ENCODE measurements at places on chromosomes 6 and 20. TPM values are rescaled to one million over a fixed set of nuclear protein-coding genes. Genes with fewer than 3 reads are reported as not detected.

DNA sequence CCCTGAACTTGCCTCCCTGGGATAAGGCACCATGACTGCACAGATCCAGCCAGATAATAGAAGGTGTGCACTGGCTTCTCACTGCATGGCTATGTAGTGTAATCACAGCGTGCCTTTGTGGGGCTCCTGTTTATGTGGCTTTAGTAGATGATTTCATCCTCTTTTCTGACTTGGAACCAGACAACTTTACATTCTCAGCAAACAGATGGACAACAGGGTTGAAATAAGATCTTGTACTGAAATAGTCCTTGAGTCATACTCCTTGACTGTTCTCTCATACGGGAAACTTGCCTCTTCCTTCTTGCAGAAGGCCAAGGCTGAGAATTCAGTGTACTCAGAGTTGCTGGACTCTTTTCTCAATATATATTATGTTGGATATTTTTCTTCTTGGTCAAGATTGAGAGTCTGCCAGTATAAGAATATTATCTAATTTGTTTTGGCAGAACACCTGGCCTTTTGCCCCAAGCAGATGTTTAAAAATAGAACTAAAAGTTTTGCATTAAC lies 25.0 kb upstream of the RNF144B start:
- DNase-seq: no peak

Gene PPP1R10
- 30.0 TPM for total RNA-seq

DNA sequence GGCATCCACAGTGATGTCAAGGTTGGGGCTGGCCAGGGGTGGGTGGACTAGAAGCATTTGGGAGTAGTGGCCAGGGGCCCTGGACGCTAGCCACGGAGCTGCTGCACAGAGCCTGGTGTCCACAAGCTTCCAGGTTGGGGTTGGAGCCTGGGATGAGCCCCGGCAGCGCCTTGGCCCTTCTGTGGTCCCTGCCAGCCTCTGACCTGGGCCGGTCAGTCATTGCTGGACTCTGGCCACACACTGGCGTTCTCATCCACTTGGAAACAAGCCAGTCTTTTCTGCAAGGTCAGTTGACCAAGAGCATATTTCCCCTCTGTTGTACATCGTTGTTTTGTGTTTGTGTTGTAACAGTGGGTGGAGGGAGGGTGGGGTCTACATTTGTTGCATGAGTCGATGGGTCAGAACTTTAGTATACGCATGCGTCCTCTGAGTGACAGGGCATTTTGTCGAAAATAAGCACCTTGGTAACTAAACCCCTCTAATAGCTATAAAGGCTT lies 8.4 kb downstream of the PSMA7 start:
- no peak for DNase-seq

Gene SLC17A1
- total RNA-seq: not detected

GRCh38 chr6:29726001-29726400 lies 2.8 kb downstream of the HLA-F start:
- DNase-seq: no peak

GRCh38 chr6:142737368-142738034 lies 207.5 kb downstream of the HIVEP2 start:
- no peak for DNase-seq

Gene APMAP
- 28.2 TPM for total RNA-seq

- DNase-seq: no peak
These were observed 256.8 kb downstream of the PHACTR1 start for GRCh38 chr6:12973386-12973785.

GRCh38 chr20:63309261-63310071 lies 16.5 kb downstream of the COL20A1 start:
- no peak for DNase-seq

- no peak for DNase-seq
These were observed 207.3 kb downstream of the FARS2 start for GRCh38 chr6:5468586-5468985.

Gene MAK
- total RNA-seq: 0.08 TPM

GRCh38 chr6:33250731-33251130 lies 20.9 kb downstream of the VPS52 start:
- no peak for DNase-seq

- DNase-seq: no peak
These were observed 4.6 kb downstream of the XKR7 start for GRCh38 chr20:31972471-31973021.

- peak; percentile 84 for DNase-seq
These were observed 9.6 kb upstream of the PKIG start for GRCh38 chr20:44572551-44573500.

- DNase-seq: no peak
These were observed 84.3 kb upstream of the ESR1 start for GRCh38 chr6:151723152-151723551.

DNA sequence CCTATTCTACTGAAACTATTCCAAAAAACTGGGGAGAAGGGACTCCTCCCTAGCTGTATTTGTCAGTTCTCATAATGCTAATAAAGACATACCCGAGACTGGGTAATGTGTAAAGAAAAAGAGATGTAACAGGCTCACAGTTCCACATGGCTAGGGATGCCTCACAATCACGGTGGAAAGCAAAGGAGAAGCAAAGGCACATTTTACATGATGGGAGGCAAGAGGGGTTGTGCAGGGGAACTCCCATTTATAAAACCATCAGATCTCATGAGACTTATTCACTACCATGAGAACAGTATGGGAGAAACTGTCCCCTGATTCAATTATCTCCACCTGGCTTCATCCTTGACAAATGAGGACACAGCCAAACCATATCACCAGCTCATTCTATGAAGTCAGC lies 111.2 kb upstream of the RIPOR2 start:
- DNase-seq: no peak

GRCh38 chr6:38234141-38234540 lies 405.6 kb downstream of the BTBD9 start:
- DNase-seq: no peak

Gene ENPP1
- 3.3 TPM for total RNA-seq

- DNase-seq: no peak
These were observed 31.1 kb downstream of the SERPINB6 start for GRCh38 chr6:2940010-2940850.

GRCh38 chr6:34602318-34603111 lies 46.4 kb upstream of the SPDEF start:
- no peak for DNase-seq

- peak; percentile 10 for DNase-seq
These were observed 540 bp downstream of the SGK2 start for GRCh38 chr20:43559147-43559987.

GRCh38 chr6:25547797-25548196 lies 104.2 kb upstream of the SCGN start:
- no peak for DNase-seq

- no peak for DNase-seq
These were observed 374.4 kb downstream of the UTRN start for GRCh38 chr6:144659202-144660182.

Gene THBD
- total RNA-seq: 27.0 TPM

DNA sequence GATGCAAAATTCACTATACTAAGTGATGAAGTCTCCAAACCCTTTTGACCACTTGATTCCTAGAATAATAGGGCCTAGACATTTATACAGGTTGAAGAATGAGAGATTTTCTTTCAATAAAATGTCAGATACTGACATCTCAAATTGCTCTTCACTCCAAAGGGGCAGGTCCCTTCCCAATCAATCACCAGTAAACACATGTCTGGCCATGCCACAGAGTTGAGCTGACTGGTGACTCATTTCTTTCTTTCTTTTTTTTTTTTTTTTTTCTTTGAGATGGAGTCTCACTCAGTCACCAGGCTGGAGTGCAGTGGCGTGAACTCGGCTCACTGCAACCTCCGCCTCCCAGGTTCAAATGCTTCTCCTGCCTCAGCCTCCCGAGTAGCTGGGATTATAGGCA lies 388.6 kb upstream of the BTBD3 start:
- no peak for DNase-seq

GRCh38 chr6:16546861-16547260 lies 214.4 kb downstream of the ATXN1 start:
- DNase-seq: no peak

DNA sequence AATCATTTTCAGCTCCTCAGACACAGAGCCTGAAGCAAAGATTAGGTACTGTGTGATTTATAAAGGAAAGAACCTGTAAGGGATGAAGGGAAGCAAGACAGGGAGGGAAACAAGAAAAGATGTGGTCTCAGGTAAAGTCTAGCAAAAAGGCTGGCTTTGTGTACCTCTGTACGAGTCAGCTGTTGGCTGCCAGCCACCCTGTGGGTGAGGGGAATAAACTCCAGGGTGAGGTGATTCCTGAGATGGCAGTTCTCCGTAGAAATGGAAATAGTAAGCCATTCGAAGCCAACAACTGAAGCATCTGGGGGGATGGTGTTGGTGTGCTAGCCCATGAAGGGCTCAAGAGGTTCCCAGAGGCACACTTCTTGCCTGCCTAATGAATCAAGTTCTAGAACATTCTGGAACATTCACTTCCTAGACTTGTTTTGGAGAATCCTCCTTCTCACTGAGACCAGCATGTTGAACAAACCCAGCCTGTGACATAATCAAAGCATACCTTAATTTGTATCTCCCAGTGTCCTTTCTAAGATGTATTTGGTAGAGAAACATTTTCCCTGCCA lies 10.6 kb upstream of the TTPAL start:
- no peak for DNase-seq

Gene ACTL10
- 0.46 TPM for total RNA-seq

GRCh38 chr20:10423735-10424134 lies 10.3 kb downstream of the MKKS start:
- no peak for DNase-seq

GRCh38 chr6:84224251-84224650 lies 3.2 kb downstream of the CEP162 start:
- DNase-seq: no peak

Gene MARCKS
- total RNA-seq: 19.3 TPM

GRCh38 chr20:10242166-10242565 lies 23.5 kb downstream of the SNAP25 start:
- no peak for DNase-seq

Gene KHDC1
- total RNA-seq: 1.1 TPM

DNA sequence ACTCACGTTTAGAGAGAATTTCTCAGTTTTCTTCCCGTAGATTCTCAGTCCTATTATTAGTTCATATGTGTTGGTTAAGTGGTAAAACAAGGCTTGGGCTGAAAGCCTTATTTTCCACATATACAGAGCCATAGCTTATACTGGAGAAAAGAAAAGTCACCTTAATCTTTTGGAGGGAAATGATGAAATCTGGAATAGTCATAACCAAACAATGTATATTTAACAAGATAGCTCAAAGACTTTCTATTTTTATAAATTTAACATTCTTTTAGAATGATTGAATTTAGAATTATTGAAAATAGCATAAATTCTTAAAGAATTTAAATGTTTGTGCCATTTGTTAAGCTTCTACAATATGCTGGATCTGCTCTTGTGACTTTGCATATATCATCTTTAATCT lies 85.8 kb downstream of the CDKAL1 start:
- no peak for DNase-seq

Data from cardiac septum (tissue), 1 donor.